ENCODE measurements at places on chromosomes 6 and 20. TPM values are rescaled to one million over a fixed set of nuclear protein-coding genes. Genes with fewer than 3 reads are reported as not detected.

GRCh38 chr6:3412779-3413500 lies 43.9 kb downstream of the SLC22A23 start:
- no peak for DNase-seq

GRCh38 chr20:36246401-36246800 lies 10.1 kb downstream of the AAR2 start:
- DNase-seq, result no peak

GRCh38 chr6:31479151-31479932 lies 18.6 kb upstream of the MICB start:
- no peak for DNase-seq

DNA sequence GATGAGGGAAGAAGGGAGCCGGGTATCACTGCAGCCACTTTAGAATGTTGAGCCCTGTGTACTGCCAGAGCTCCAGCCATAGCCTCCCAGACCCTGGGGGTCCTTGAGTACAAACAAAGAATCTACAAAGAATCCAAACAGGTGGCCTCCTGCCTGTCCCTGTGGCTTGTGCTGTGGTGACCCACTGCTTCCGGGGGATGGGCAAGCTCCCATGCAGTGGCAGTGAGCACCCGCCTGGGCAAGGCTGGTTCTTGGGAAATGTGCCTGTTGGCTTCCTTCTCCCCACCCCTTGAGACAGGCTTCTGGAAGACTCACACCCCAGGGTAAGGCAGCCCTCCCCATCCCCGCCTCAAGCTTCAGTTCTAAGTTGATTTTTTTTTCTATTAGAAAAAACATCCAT lies 13.9 kb downstream of the SIRPA start:
- no peak for DNase-seq

GRCh38 chr6:166364456-166364855 lies 18.3 kb downstream of the MPC1 start:
- DNase-seq, result no peak

- DNase-seq, result no peak
Observed at GRCh38 chr20:45153752-45154151, 20.9 kb upstream of the PI3 start.

GRCh38 chr20:46959081-46959692 lies 64.5 kb downstream of the EYA2 start:
- DNase-seq, result no peak

- DNase-seq, result no peak
Observed at GRCh38 chr6:170584954-170585498, 589 bp upstream of the PDCD2 start.

The GNMT gene
- 0.52 TPM for total RNA-seq

The PRL gene
- total RNA-seq, result not detected

The BCAS1 gene
- total RNA-seq, result 13.2 TPM

The ARHGAP40 gene
- not detected for total RNA-seq

The WFDC5 gene
- not detected for total RNA-seq

The NKAIN2 gene
- 0.29 TPM for total RNA-seq

The SH3BGRL2 gene
- 64.3 TPM for total RNA-seq

The CASS4 gene
- total RNA-seq, result 2.0 TPM

The BTNL2 gene
- not detected for total RNA-seq

The FAM83C gene
- total RNA-seq, result not detected

The ZSCAN23 gene
- 3.8 TPM for total RNA-seq
